ENCODE measurements at places on chromosomes 1 and 21. TPM values are rescaled to one million over a fixed set of nuclear protein-coding genes. Genes with fewer than 3 reads are reported as not detected.

DNA sequence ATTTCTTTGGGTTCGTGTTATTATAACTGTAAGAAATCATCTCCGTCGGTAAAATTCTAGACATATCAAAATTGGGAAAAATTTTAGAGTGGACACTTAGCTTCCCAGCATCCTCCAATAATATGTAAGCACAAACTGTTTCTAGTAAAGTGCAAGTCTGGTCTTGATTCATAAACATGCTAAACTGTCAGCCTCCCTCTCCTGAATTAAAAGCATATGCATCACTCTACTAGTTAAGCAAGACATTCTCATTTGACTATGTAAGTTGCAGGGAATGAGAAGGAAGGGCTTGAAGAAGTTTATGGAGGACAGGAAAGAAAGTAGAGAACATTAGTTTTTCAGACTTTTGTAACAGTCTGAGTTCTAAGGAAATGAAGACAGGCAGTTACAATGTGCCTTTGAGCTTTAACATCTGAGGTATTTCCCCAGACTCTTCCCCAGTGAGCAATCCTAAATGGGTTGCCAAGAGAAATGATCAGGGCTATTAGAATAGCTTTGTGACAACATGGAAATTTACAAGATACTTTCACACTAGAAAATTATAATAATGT lies 90.0 kb downstream of the TYW3 start:
- no peak for DNase-seq

- no peak for DNase-seq
Measured at GRCh38 chr1:212415107-212415841, 588 bp upstream of the PACC1 start.

DNA sequence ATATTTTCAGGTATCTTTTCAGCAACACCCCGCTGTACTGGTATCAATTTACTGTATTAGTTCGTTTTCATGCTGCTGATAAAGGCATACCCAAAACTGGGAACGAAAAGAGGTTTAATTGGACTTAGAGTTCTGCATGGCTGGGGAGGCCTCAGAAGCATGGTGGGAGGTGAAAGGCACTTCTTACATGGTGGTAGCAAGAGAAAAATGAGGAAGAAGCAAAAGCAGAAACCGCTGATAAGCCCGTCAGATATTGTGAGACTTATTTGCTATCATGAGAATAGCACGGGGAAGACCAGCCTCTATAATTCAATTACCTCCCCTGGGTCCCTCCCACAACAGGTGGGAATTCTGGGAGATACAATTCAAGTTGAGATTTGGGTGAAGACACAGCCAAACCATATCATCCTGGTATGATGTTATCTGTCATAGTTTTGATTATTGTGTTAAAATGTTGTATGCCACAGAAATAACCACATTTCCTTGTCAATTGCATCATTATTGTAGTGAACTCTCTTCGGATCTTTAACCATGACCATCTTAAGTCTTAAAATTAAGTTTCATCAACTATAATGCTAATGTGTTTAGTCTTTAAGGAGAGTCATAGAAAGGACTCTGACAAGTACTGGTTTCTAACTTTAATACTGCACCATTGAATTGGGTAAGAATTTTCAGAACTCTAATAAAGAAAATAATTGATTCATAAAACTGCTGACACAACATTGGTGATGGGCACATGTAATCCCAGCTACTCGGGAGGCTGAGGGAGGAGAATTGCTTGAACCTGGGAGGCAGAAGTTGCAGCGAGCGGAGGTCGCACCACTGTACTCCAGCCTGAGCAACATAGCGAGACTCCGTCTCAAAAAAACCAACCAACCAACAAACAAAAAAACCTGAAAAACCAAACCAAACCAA lies 58.2 kb downstream of the TBX19 start:
- no peak for DNase-seq

GRCh38 chr21:43290421-43291346 lies 121.9 kb downstream of the CRYAA start:
- DNase-seq: peak; percentile 60

The OR2L2 gene
- 0.14 TPM for total RNA-seq

DNA sequence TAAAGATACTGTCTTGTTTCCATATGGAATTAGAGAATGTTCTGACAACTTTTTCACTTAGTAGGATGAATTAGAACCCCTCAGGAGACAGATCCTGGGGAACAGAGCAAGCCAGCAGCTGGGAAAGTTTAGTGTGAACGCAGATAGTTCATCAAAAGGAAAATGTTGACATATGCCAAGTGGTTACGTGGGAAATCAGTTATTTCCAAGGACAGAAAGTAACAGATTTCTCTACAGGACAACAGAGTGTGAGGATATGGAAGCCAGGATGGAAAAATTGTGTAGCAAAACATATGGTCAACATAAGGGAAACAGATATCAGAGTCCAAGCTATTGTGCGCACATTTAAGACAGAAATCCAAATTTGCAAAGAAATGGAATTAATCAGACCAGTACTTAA lies 419.5 kb downstream of the LRRIQ3 start:
- DNase-seq: no peak

The CFAP107 gene
- not detected for total RNA-seq

DNA sequence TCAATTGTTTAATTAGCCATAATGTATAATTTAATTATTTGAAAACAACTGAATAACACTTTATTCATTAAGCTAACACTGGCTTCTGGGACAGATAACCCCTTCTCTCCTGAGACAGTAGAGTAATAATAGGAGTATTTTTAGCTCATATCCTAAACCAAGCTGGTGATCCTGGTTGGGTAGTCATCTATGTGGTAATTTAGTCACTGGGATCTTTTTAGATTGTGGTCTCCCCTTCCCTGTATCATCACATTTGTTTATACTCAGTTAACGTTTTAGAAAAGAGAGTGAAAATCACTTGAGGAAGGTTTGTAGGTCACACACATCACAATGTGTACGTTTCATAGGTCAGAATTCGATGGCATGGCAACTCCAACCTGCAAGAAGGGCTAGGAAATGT lies 1356.6 kb upstream of the ADGRL2 start:
- DNase-seq: no peak

GRCh38 chr1:4976859-4977440 lies 322.5 kb downstream of the AJAP1 start:
- DNase-seq: no peak

GRCh38 chr1:46183926-46184557 lies 7.8 kb upstream of the P3R3URF start:
- DNase-seq: no peak

- DNase-seq: no peak
Measured at GRCh38 chr1:245365095-245366020, 210.6 kb downstream of the KIF26B start.

DNA sequence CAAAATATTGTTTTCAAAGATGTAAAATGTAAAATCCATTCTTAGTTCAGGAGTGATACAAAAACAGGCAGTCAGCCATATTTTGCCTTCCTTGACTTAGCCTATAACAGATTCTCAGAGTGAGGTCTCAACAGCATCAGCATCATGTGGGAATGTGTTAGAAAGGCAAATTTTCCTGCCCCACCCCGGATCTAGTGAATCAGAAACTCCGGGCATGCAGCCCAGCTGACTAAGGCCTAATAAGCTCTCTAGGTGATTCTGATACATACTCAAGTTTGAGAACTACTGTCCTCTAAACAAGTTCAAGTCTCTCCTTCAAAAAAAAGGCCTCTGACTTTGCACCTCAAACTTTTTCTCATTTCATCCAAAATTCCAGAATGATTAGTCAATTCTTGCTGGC lies 46.9 kb upstream of the PRRC2C start:
- DNase-seq: no peak

DNA sequence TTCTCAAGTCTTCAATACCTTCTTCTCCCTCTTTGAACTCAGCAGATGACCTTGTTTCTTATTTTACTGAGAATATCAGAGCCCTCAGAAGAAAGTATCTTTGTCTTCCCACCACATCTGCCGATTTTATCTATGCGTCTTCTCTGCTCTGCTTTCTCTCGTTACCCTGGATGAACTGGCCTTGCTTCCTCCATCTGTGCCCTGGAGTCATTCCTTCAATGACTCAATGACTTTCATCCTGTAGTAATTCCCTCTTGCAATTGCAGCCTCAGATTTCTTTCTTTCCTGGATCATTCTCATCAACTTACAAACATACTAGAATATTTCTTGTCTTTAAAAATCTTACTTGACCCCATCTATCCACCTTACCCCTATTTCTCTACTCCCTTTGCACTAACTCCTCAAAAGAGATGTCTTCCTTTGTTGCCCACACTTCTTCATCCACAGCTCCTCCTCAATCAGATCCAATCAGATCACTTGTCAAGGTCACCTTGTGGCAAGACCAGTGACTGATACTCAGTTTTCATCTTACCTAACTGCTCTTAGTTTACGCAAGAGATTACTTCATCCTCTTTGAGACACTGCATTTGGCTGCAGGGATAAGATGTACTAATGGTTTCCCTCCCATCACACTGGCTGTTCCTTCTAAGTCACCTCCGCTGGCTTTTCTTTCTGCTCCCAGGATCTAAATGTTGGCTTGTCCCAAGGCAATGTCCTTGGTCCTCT lies 8.2 kb upstream of the TGFBR3 start:
- no peak for DNase-seq

DNA sequence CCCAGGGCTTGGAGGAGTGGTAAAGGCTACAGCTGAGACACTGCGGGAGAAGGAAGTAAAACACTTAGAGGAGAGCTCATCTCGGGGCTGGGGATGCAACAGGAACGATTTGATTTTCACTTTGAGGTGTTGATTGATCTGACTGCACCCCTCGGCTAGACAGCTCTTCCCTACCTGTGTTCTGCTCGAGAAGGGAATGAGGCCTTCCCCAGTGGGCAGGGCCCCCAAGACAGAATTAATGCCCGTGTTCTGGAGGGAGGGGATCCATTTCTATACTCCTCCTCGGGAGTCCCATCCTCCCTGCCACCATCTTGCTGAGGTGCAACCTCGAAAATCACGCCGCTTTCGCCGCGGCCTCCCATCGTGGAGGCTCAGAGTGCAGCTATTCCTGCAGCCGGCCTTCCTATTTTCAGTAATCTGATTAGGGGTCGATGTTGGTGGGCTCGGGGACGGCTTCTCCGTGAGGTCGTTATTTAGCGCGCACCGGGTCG lies 2.4 kb downstream of the ATP2B4 start:
- no peak for DNase-seq

GRCh38 chr1:21779613-21780521 lies 3.1 kb downstream of the USP48 start:
- DNase-seq: peak; percentile 12

The ALX3 gene
- not detected for total RNA-seq

The S100A8 gene
- 266 TPM for total RNA-seq

The RGS2 gene
- total RNA-seq: 49.0 TPM

The LCE6A gene
- not detected for total RNA-seq

The MPL gene
- total RNA-seq: 0.61 TPM

- no peak for DNase-seq
Measured at GRCh38 chr21:28220680-28221079, 772.0 kb downstream of the LTN1 start.

The C1QTNF12 gene
- total RNA-seq: 2.6 TPM

DNA sequence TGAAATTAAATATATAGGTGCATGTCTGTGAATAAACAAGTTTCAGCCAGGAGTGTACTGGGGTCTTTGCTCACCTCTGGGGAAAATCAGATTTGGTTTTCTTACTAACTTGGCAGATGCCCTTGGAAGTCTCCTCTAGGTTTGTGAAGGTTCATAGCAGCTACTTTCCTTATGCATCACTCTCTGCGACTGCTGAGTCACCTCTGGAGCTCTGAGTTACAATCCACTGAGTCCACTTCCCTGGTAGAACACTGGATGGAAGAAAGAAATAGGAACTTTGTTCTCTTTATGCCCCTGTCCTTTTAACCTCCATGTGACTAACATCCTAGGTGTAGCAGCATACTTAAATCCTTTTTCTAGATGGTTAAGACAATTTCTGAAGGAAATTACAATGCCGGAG lies 4.4 kb upstream of the FASLG start:
- DNase-seq: no peak

- no peak for DNase-seq
Measured at GRCh38 chr1:50369830-50370229, 53.4 kb downstream of the DMRTA2 start.

The PLA2G2A gene
- 19.7 TPM for total RNA-seq

DNA sequence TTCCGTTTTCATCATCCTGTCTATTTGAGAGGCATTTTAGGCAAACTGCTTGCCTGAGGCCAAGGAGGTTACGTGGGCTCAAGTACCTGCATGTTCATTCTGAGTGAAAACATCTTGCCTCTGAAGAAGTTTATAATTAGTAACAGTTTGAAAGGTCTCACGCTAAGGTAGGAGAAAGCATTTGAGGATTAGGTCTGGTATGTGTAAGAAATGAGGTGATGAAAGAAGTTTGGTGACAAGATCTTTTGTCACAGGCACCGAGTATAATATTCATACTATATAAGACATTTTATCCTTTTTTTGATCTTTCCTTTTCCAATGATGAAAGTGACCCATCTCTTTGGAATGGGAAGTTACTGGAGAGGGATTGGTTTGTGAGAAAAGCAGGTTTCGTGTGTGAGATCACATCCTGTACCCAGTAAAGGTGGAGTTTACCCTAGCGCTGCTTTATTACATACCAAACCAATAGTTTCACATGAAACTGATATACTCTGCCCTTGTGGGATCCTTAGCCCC lies 98.7 kb upstream of the PDC start:
- DNase-seq: no peak

- no peak for DNase-seq
Measured at GRCh38 chr1:183685112-183685713, 32.1 kb upstream of the APOBEC4 start.

- no peak for DNase-seq
Measured at GRCh38 chr21:37230632-37231248, 36.4 kb downstream of the VPS26C start.

GRCh38 chr1:147297438-147297837 lies 55.0 kb downstream of the CHD1L start:
- no peak for DNase-seq

DNA sequence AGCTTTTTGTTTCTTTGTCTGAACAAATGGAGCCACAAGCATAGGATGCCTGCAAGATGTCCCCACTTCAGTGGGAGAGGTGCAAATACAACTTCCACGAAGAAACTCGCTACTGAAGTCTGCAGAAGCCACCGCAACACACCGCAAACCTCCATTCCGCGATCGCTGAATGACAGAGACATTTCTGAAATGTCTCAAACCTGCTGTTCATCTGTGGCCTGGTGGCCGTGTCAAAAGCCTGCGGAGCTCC lies 1.0 kb downstream of the TP53BP2 start:
- DNase-seq: no peak

The MX2 gene
- total RNA-seq: 23.0 TPM

The RAB3B gene
- total RNA-seq: not detected

The APOBEC4 gene
- total RNA-seq: not detected

DNA sequence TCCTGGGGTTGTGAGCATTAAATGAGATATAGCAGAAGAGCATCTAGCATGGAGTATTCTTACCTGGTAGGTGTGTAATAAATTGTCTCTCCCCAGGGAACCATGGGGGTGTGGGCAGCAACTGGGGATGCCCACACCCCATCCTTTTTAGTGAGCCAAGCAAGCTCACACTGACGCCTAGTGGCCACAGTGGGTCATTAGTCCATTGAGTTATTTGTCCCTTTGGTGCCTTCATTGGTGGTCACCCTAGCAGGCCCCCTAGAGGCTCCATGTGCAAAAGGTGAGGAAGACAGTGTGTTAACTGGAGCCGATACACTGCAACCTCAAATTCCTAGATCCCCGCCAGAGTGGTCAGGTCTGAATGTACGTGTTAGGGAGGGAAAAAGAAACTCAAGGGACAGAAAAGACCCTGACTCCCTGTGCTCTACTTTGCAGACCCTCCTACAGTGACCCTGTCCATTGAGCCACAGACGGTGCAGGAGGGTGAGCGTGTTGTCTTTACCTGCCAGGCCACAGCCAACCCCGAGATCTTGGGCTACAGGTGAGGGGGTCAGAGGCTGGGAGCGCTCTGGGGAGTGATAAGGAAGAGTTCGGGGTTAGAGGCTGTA lies 93.3 kb upstream of the CD1D start:
- no peak for DNase-seq

The SPATA46 gene
- total RNA-seq: not detected

GRCh38 chr1:79694241-79694640 lies 687.7 kb upstream of the ADGRL4 start:
- DNase-seq: no peak
